ENCODE measurements at places on chromosomes 7 and 10.

GRCh38 chr10:67306588-67307205, 380.9 kb downstream of the LRRTM3 start:
- no peak for DNase-seq

GRCh38 chr10:76302961-76303630, 871.7 kb downstream of the LRMDA start:
- no peak for DNase-seq

DNA sequence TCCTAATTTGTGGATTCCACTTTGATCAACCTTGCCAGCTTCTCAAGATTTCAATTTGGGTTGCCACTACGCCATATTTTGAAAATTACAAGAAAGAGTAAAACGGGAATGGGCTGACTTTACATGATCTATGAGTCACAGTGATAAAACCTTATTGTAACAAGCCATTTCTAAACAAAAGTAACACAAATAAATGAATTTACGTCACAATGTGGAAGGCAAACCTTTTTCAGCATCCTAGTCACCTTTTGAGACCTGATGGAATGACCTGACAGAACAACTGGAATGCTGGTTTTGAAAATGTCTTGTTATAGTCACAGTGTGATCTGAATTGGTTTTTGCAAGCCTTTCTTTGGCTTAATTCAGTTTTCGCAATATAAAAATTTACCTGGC, 85.9 kb downstream of the CDK6 start:
- DNase-seq = no peak

- no peak for DNase-seq
Measured at GRCh38 chr10:5018134-5018533, 14.5 kb upstream of the AKR1C2 start.

GRCh38 chr7:102294589-102294988, 7.9 kb downstream of the SH2B2 start:
- no peak for DNase-seq

GRCh38 chr7:69674701-69675182, 76.5 kb downstream of the AUTS2 start:
- DNase-seq = no peak

DNA sequence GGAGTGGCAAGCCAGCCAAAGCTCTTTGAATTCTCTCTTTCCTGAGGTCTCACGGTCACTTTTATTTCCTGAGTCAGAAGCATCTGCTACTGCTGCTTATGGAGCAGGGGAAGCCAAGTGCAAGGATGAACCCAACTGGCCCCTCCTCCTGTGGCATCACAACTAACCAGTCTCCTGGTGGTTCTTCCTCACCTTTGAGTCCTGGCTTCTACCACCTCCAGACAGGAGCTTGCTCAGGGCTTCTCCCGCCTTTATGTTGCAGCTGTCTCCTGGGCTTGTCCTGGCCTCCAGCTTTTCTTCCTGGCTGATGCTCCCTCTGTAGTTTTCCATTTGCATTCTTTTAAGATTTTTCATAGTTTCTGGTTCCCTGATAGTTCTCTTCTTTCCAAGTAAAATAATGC, 349.7 kb upstream of the NRP1 start:
- no peak for DNase-seq

- DNase-seq = peak; percentile 46
Measured at GRCh38 chr7:116524609-116525297, at the start of gene CAV1. Gene CAV1, plus strand, starts transcription at chr7:116525036. Its CDS starts 27 bp downstream, at chr7:116525063.

- DNase-seq = no peak
Measured at GRCh38 chr7:2622869-2623697, 8.7 kb upstream of the TTYH3 start.

- no peak for DNase-seq
Measured at GRCh38 chr7:97847791-97848190, 24.4 kb downstream of the ASNS start.

- no peak for DNase-seq
Measured at GRCh38 chr10:10786109-10787090, 231.3 kb upstream of the CELF2 start.

GRCh38 chr7:988426-988911, 5.5 kb downstream of the CYP2W1 start:
- DNase-seq = no peak

GRCh38 chr7:50022451-50022850, 70.6 kb downstream of the ZPBP start:
- DNase-seq = no peak

DNA sequence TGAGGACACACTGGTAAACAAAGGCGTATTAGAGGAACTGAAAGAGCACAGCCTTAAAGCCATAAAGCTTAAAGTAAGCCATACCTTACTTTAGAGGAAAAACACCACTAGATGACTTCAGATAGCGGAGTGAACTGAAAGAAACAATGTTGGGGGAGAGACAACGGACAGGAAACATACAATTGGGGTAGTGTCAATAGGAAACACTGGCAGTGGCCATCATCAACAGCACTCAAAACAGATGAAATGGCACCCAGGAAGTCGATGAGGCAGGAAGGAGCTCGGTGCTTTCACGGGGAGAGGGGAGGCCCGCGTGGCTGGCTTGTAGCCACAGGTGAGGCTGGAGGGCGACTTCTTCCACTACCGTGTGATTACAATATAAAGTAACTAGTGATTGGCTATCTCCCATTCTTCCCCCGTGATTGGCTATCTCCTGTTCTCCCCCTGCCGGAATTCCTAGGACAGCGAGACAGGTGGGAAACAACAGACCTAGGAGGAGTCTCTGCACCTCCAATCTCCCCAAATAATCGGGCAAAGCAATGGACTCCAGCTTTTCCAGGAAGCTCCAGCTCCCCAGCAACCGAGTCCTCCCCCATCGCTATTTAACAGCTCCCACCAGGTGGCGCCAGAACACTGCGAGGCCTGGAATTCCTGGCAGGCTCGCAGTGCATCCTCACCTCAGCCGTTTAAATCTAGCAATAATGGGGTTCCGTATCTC, 2.4 kb upstream of the TAS2R38 start:
- peak; percentile 84 for DNase-seq

DNA sequence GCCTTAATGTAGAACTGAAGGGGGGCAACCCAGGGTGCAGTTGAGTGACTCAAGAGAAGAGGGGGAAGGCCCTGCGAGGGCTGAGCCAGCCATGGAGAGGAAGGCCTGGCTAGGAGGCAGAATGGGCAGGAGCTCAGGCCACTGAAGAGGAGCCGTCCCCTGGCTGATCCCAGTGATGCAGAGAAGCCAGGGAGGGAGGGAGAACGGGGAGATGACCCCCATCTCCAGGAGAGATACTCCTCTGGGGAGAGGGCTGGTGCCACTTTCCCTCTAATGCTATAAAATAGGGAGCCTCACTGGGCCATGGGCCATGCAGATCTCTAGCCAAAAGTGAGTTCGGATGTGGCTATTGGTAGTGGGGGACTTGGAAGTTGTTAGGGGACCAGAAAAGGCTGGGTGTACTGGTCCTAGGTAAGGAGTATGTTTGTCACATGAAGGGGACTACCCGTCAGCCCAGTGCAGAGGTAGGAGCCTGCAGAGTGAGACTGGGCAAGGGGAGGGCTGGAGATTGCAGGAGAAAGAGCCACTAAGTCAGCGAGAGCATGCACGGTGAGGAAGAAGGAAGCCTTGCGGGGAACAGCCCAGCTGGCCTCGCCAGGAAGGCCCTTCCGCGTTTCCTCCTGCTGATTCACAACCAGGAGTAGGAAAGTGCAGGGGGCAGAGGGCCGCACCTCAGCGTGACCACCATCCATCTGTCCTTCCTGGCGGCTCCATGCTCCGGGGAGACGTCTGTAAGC, 347.6 kb downstream of the TCERG1L start:
- DNase-seq = no peak

- no peak for DNase-seq
Measured at GRCh38 chr10:104317269-104317710, 21.0 kb downstream of the ITPRIP start.

GRCh38 chr10:91909117-91909677, at the start of gene FGFBP3:
Gene FGFBP3, minus strand, starts transcription at chr10:91909486. Its CDS starts 517 bp downstream, at chr10:91908969.
- peak; percentile 57 for DNase-seq

DNA sequence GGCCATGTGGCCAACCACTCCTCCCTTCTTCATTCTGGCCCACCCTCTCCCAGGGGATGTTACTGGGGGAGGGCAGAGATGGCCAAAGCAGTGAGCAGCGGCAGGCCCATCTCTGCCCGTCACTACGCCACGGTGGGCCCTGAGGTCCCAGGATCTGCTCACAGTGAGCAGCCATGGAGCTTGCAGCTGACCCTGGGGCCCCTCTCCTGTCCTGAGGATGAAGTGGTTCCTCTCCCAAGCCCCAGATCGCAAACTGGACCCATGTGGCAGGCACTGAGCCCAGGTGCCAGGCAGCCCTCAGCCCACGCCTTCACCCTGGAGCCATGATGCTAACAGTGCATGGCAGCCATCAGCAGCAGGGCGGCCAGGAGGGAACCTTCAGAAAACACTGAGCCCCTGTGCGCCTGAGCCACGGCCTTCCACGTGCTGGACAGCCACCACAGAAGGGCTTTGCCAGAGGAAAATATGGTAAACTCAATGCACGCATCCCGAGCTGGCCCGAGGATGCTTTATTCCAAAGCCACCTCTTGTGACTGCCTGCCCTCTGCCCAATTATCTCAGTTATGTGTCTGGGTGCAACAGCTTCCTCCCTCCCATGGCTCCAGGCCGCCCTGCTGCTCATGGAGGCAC, 485.7 kb downstream of the PTPRN2 start:
- no peak for DNase-seq

DNA sequence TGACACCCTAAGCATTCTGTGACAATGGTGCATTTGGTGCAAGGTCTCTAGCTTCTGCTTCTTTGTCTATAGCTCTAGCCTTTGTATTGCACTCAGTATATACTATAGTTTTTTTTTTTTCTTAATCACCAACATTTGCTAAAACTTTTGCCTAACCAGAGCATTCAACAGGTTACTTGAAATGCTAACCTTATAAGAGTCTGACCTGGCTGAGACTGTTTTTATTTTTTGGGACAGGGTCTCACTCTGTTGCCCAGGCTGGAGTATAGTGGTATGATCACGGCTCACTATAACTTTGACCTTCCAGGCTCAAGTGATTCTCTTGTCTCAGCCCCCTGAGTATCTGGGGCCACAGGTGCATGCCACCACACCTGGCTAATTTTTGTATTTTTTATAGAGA, 92.4 kb downstream of the ZNF365 start:
- no peak for DNase-seq

DNA sequence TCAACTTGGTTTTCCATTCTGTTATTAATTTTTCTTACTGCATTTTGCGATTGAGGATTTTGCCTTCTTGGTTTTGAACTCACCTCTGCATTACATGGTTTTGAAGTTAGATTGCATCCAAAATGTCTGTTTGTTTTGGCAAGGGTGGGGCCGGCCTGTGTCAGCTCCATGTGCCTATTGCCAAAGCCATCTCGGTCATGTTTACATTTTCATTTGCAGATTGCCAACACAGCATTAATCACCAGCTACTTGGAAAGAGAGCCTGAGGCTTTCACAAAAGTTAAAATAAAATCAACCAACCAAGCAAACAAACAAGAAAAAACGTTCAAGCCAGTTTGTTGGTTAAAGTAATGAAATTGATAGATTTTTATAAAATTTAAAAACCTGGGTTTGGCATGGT, 695.8 kb downstream of the TYW1 start:
- no peak for DNase-seq

DNA sequence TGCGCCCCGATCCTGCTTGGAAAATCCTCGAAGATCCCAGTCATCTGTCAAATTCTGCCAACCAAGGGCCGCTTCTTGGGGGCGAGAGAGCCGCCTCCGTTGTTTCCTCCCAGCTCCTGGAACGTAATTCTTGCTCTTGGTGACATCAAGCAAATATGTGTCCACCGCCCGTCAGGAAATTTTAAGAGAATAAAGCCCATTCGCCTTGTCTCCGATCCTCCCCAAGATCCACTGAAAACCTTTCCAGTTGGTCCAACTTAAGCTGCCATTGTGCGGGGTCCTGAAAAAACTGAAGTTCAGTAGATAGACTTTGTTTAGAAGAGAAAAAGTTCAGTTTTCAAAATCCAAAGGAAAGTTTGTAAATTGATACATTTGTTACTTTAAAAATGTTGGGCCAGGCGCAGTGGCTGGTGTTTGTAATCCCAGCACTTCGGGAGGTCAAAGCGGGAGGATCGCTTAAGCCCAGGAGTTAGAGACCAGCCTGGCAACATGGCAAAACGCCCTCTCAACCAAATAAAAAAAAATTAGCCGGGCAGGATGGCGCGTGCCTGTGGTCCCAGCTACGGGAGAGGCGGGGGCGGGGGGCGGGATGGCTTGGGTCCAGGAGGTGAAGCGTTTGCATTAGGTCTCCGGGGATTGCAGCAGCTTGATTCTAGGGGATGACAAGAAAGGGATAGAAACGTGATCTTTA, 1.0 kb upstream of the ZNF800 start:
- peak; percentile 29 for DNase-seq

DNA sequence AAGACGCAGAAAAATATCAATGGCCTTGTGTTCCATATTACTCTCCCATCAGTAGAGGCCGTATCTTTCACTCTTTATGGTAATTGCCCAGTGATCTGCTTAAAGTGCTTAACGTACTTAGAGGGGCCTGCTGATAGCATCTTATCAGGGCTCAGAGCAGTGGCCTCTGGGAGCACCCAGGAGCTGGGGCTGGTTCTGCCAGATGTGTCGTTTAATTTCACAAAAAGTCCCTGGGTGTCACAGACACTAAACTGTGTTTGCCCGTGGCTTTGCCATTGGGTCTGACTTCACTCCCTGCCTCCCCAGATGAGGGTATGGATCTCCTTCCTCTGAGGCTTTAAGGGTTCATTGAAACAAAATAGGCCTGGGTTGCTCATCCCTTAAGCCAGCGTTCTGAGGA, 435.3 kb downstream of the GATA3 start:
- DNase-seq = no peak

- no peak for DNase-seq
Measured at GRCh38 chr10:49131507-49132361, 2.1 kb downstream of the FAM170B start.

GRCh38 chr10:122010405-122011050, 21.6 kb downstream of the TACC2 start:
- DNase-seq = no peak

DNA sequence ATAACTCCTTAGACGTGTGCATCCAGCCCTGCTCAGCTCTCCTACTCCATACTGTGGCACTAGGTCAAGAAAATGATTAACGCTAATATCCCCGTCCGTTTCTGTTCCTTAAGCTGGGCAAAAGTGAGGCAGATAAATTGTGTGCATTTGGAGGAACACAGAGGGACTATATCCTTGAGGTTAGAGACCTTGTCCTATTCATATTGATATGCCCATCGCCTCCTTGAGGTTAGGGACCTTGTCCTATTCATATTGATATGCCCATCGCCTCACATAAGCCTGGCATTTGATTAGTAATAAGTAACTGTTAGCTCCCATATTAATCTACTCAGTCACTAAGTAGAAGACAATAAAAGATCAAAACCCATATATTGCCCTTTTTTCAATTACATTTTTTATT, 12.9 kb upstream of the TAX1BP1 start:
- DNase-seq = no peak

DNA sequence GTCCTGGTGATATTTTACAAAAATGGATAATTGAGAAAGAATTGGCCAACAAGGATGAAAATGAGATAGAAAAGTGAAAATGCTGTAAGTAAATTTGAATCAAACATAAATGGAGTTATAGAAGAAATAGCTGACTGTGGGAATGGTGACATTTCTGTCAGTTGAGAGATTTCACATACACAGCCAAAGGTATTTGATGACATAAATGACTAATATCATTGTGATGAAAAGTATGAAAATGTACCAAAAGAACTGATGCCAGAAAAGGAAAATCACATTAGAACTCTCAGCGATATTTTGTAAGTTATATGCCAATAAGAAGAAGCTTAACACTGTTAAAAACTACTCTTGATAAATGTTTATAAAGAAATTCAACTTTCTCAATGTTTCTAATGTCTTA, 54.9 kb downstream of the TFPI2 start:
- no peak for DNase-seq

Data from stimulated activated naive CD8-positive, alpha-beta T cell treated with anti-CD3 and anti-CD28 coated beads, Interleukin-15, Interleukin-2, amounts not matched to agents 100 U/mL and 50 U/mL, for 24 hours (primary cell).